ENCODE measurements at places on chromosomes 13 and 19.

- no peaks in the 10 kb centered on the region for H3K27me3 ChIP-seq
- peaks cover 28% of the 10 kb centered on the region for H3K4me1 ChIP-seq
- peak overlapping the region; percentile 92 for H3K27ac ChIP-seq
- H3K4me3 ChIP-seq, result peak overlapping the region; percentile 99
- H3K36me3 ChIP-seq, result peaks cover 7% of the 10 kb centered on the region
Observed at GRCh38 chr19:10718205-10719196, 622 bp downstream of the DNM2 start.

- H3K27ac ChIP-seq, result no peak overlapping the region
- no peaks in the 10 kb centered on the region for H3K36me3 ChIP-seq
- H3K27me3 ChIP-seq, result no peaks in the 10 kb centered on the region
Observed at GRCh38 chr13:90201202-90201601, 1146.3 kb upstream of the MIR17HG start.

- no peaks in the 10 kb centered on the region for H3K27me3 ChIP-seq
- no peak overlapping the region for H3K4me3 ChIP-seq
- H3K4me1 ChIP-seq, result peaks cover 8% of the 10 kb centered on the region
- H3K36me3 ChIP-seq, result peaks cover 5% of the 10 kb centered on the region
- DNase-seq, result no peak
Observed at GRCh38 chr19:6032381-6032780, 54.4 kb upstream of the RANBP3 start.

DNA sequence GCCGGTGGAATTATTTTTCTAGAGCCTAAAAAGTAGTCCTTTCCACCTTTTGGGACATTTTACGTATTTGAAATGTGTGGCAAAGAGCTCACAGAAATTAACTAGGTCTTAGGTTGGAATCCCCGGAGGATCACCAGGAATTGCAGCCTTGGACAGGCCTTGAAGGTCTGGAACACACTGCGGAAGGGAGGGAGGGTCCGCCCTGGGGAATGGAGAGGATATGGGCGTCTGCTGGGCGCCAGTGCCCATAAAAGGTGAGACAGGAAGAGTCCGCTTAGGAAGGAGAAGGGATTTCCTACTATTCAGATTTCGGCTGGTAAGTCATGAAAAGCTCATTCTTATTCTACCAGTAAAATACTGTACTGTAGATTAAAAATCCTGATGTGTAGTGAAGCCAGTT, 111.9 kb downstream of the COL4A2 start:
- peaks cover under 1% of the 10 kb centered on the region for H3K36me3 ChIP-seq
- H3K27me3 ChIP-seq, result peaks cover 91% of the 10 kb centered on the region
- peaks cover 17% of the 10 kb centered on the region for H3K4me1 ChIP-seq
- no peak overlapping the region for H3K4me3 ChIP-seq
- DNase-seq, result no peak
- H3K27ac ChIP-seq, result no peak overlapping the region

GRCh38 chr19:38055010-38055409, 148.0 kb downstream of the SIPA1L3 start:
- H3K27me3 ChIP-seq, result no peaks in the 10 kb centered on the region
- H3K4me1 ChIP-seq, result peaks cover 20% of the 10 kb centered on the region
- H3K36me3 ChIP-seq, result no peaks in the 10 kb centered on the region
- no peak overlapping the region for H3K27ac ChIP-seq
- no peak overlapping the region for H3K4me3 ChIP-seq
- DNase-seq, result no peak

DNA sequence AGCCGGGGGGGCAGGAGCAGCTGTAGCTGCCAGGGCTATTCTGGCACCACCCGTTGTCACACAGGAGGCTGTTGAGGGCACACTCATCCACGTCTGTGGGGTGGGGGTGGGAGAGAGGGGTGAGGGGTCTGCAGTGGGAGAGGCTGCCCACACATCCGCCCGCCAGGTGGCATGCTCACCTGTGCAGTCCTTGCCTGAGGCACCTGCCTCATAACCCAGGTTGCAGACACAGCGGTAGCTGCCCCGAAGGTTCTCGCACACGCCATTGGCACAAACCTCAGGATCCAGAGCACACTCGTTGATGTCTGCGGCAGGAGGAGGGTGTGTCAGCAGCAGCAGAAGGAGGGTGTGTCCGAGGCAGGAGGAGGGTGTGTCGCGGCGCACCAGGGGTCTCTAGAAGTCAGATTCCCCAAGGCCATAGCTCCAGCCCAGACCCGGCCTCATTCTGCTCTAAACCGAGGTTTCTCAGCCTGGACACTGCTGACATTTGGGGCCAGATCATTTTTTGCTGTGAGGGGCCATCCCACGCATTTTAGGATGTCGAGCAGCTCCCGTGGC, 20.3 kb downstream of the FBN3 start:
- H3K36me3 ChIP-seq, result no peaks in the 10 kb centered on the region
- H3K27me3 ChIP-seq, result no peaks in the 10 kb centered on the region
- no peaks in the 10 kb centered on the region for H3K4me1 ChIP-seq
- H3K4me3 ChIP-seq, result no peak overlapping the region

GRCh38 chr19:18785179-18786124, 5.7 kb downstream of the COMP start:
- peaks cover 38% of the 10 kb centered on the region for H3K4me1 ChIP-seq
- H3K4me3 ChIP-seq, result peak overlapping the region; percentile 66
- H3K27ac ChIP-seq, result no peak overlapping the region

DNA sequence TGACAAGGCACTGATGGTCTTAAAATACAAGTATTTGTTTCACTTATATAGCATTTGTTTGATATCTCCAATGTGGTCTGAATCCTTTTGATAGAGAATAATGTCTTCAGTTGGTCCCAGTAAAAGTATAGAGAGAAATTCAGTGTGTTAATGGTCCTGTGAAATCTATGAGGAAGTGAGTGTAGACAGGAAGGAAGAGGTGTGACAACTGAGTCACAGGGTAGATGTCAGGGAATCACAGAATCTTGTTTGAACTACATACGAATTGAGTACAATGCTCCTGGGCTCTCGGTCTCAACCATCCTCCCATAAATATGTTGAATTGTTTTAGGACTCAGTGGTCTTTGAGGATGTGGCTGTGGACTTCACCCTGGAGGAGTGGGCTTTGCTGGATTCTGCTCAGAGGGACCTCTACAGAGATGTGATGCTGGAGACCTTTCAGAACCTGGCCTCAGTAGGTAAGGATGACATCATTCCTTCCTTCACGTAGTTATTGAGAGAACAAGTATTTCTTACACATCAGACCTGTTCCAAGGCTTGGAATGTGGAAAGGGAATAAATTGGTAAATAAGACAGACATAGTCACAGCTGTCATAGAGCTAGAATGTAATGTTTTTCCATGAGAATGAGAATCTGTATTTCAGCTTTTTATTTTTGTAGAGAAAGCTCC, 9.1 kb downstream of the ZNF555 start:
- H3K27ac ChIP-seq, result peak overlapping the region; percentile 67
- peaks cover 13% of the 10 kb centered on the region for H3K4me1 ChIP-seq
- H3K36me3 ChIP-seq, result peaks cover 40% of the 10 kb centered on the region

- H3K36me3 ChIP-seq, result no peaks in the 10 kb centered on the region
- no peak overlapping the region for H3K27ac ChIP-seq
Observed at GRCh38 chr13:74870865-74871264, 611.1 kb downstream of the TBC1D4 start.

- no peaks in the 10 kb centered on the region for H3K4me1 ChIP-seq
- peaks cover 3% of the 10 kb centered on the region for H3K36me3 ChIP-seq
- H3K27me3 ChIP-seq, result no peaks in the 10 kb centered on the region
- no peak overlapping the region for H3K4me3 ChIP-seq
- no peak overlapping the region for H3K27ac ChIP-seq
Observed at GRCh38 chr19:1580957-1581356, 11.7 kb downstream of the MBD3 start.

DNA sequence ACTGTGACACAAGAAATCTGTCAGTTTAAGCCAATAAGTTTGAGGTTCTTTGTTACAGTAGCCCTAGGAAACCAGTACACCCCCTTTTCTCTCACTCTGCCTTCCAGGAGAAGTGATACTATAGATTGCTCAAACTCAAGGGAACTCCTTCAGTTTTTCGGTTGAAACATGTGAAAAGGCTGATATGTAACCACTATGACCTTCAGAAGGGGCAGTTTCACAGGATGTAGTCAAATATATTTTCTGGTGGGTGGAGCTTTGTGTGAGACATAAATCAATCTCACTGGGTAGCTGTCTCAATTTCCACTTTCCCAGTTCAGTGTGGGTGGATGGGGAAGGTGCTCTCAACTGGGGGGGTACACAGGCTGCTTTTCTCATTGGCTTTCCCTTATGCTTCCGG, 41.7 kb downstream of the HTR2A start:
- no peak overlapping the region for H3K27ac ChIP-seq
- H3K4me3 ChIP-seq, result no peak overlapping the region
- H3K27me3 ChIP-seq, result peaks cover 25% of the 10 kb centered on the region

DNA sequence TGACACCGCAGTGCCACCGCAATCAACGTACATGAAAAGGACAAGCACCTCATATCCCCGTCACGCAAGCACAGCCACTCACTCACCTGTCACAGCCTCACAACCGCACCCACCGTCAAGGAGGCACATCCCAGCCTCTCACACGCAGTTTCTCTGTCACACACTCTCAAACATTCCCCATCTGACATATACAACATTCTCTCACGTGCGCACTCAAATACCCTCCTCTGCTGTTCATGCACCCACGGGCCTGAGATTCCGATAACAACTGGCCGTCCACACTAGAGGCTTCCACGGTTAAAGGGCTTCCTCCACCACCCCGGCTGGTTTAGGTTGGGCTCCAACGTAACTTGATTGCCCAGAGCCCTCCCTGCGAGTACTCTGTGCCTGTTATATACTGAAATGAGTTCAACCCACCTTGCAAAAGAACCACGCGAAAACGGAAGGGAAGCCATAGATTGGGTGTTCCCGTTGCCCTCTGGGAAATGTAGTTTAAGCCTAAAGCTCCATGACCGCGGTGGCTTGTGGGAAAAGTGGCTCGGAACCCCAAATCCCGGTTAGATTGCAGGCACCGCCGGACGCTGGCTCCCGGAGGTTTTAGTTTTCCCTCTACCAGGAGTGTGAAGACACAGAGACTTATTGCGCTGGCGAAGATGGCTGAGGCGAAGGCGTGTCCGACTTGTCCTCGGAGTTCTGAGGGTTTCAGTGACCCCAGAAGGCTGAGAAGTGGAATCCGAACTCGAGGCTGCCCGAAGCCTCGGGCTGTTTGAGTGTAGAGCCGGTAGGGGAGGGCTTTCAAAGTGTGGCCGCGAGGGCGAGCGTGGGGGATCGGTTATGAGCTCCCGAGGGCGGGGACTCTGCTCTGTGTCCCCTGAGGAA, at the start of gene ZNF573:
Gene ZNF573 (minus strand): TSS at position 460 of the 879 bp plus-strand sequence. CDS start 5,857 bp downstream, outside the sequence.
- H3K36me3 ChIP-seq, result peaks cover 30% of the 10 kb centered on the region
- peaks cover 37% of the 10 kb centered on the region for H3K4me1 ChIP-seq
- no peaks in the 10 kb centered on the region for H3K27me3 ChIP-seq
- peak within 1 kb of the TSS; percentile 88 for H3K27ac ChIP-seq
- H3K4me3 ChIP-seq, result peak within 1 kb of the TSS; percentile 92

GRCh38 chr19:13146763-13147563, 3.2 kb downstream of the STX10 start:
- no peak overlapping the region for H3K4me3 ChIP-seq
- no peak overlapping the region for H3K27ac ChIP-seq
- peaks cover 21% of the 10 kb centered on the region for H3K4me1 ChIP-seq
- H3K36me3 ChIP-seq, result peaks cover 5% of the 10 kb centered on the region
- no peaks in the 10 kb centered on the region for H3K27me3 ChIP-seq

- H3K36me3 ChIP-seq, result no peaks in the 10 kb centered on the region
- no peak overlapping the region for H3K4me3 ChIP-seq
- no peaks in the 10 kb centered on the region for H3K27me3 ChIP-seq
- peaks cover 20% of the 10 kb centered on the region for H3K4me1 ChIP-seq
- no peak overlapping the region for H3K27ac ChIP-seq
Observed at GRCh38 chr13:31207661-31208552, 8.1 kb downstream of the B3GLCT start.

GRCh38 chr19:4151623-4152022, 1.8 kb upstream of the CREB3L3 start:
- H3K4me3 ChIP-seq, result no peak overlapping the region
- H3K36me3 ChIP-seq, result no peaks in the 10 kb centered on the region
- DNase-seq, result no peak
- H3K27ac ChIP-seq, result no peak overlapping the region

- DNase-seq, result no peak
- H3K27ac ChIP-seq, result no peak overlapping the region
- no peaks in the 10 kb centered on the region for H3K4me1 ChIP-seq
- H3K36me3 ChIP-seq, result no peaks in the 10 kb centered on the region
- peaks cover 6% of the 10 kb centered on the region for H3K27me3 ChIP-seq
Observed at GRCh38 chr13:101401196-101401595, 15.1 kb downstream of the NALCN start.

GRCh38 chr19:5632657-5633056, 9.8 kb downstream of the SAFB start:
- peaks cover 28% of the 10 kb centered on the region for H3K36me3 ChIP-seq
- H3K27me3 ChIP-seq, result no peaks in the 10 kb centered on the region
- H3K27ac ChIP-seq, result peak overlapping the region; percentile 18

DNA sequence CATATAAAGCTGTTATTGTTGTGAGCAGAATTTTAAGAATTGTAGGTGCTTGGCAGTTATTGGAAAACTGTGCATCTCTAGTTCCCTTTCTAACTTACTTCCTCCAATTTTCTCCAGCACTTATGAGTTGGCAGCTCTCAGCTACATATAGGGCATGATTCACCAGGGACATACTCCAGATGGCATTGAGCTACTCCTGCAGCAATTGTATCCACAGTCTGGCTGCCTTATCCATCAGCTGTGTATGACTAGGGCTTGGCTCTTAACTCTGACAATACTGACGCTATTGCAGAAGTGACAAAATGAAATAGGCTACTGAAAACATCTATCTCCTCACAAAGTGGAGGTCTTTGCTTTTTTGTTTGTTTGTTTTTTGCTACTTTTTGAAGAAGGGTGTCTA, 276.7 kb downstream of the POU4F1 start:
- no peaks in the 10 kb centered on the region for H3K27me3 ChIP-seq
- H3K36me3 ChIP-seq, result no peaks in the 10 kb centered on the region
- H3K4me3 ChIP-seq, result no peak overlapping the region
- H3K27ac ChIP-seq, result no peak overlapping the region

DNA sequence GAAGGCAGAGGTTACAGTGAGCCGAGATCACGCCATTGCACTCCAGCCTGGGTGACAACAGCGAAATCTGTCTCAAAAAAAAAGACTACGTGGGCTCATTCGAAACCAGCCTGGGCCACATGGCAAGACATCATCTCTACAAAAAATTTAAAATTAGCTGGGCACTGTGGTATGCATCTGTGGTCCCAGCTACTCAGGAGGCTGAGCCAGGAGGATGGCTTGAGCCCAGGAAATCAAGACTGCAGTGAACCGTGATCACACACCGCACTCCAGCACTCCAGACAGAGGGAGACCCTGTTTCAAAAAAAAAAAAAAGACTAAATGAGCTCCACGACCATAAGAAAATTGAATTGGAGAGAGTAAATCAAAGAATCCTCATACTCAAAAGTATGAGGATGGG, 53.1 kb downstream of the SLC7A1 start:
- peaks cover 67% of the 10 kb centered on the region for H3K4me1 ChIP-seq
- peaks cover 22% of the 10 kb centered on the region for H3K36me3 ChIP-seq
- H3K27me3 ChIP-seq, result no peaks in the 10 kb centered on the region
- no peak for DNase-seq

DNA sequence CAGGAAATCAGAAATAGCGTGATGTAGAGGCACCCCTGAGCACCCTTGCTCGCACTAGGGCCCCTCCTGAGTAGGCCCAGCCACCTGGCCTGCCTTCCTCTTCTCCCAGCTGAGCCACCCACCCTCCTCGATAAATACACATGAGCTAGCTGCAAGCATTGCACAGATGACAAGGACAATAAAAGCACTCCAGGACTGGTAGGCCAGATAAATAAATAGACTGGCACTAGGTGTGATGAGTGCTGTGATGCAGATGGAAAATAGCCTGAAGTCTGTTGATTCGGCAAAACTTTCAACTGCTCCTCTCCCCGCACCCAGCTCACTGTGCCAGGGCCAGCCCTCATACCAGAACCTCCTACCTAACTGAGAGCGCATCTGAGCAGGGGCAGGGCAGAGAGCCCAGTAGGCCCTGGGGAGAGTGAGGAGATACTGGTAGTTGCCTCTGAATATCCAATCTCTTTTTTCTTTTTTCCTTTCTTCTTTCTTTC, 54.5 kb upstream of the GPI start:
- H3K27me3 ChIP-seq, result no peaks in the 10 kb centered on the region
- peak overlapping the region; percentile 51 for H3K4me3 ChIP-seq
- H3K4me1 ChIP-seq, result peaks cover 55% of the 10 kb centered on the region

All from activated T-cell treated with anti-CD3 and anti-CD28 coated beads, Interleukin-2, amount 50 U/mL, for 72 hours (primary cell).